ENCODE measurements at places on chromosomes 3 and 15.
A peak's percentile ranks its signal among the peaks of the same experiment; 100 is the strongest.

GRCh38 chr3:188706176-188706575, 465.6 kb upstream of the TPRG1 start:
- DNase-seq, result no peak

GRCh38 chr3:94009608-94010007, 18.8 kb downstream of the STX19 start:
- no peak for DNase-seq

- DNase-seq, result peak; percentile 64
Observed at GRCh38 chr3:189394599-189395121, 222.9 kb downstream of the TPRG1 start.

GRCh38 chr3:53049987-53050386, 4.1 kb upstream of the SFMBT1 start:
- no peak for DNase-seq

DNA sequence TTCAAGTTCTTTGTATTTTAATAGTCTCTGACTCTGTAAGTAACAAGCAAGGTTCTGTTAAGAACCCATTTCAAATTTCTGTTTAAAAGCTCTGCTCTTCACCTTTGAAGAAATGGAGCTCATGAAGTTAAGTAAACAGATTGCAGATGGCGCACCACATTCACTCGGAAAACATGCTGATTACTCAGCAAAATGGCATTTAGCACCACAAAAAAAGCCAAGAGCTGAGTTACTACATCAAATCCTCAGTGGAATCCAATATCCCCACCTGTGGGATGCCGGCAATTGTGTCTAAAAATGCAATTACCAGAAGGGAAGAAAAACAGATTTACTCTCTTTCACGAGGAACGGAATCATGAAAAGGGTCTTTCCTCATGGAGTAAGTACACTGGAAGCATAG, 758.0 kb downstream of the NTRK3 start:
- no peak for DNase-seq

- no peak for DNase-seq
Observed at GRCh38 chr3:25397150-25397549, 30.9 kb upstream of the RARB start.

- no peak for DNase-seq
Observed at GRCh38 chr3:49277383-49277775, 347 bp upstream of the C3orf62 start.

Data from CD4-positive, CD25-positive, alpha-beta regulatory T cell (primary cell).